Peyer's patch (tissue), 4 donors: ENCODE measurements at places on chromosomes 1 and 21.

DNA sequence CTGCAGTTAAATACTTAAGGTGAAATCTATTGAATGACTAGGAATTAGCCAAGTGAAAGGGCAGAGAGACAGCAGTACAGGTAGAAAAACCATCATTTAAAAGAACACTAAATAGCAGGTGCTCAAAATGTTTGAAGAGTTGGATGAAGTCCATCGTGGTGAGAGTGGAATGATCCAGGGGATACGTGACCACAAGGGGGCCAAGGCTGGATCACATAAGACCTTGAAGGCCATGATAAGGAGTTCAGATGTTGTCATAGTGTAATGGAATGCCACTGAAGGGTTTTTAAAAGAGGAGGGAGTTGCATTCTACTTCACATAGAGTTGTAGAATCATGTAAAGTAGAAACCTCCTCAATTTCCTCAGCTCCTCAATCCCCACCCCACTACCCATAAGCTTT, 34.8 kb upstream of the HOOK1 start:
- DNase-seq = no peak

DNA sequence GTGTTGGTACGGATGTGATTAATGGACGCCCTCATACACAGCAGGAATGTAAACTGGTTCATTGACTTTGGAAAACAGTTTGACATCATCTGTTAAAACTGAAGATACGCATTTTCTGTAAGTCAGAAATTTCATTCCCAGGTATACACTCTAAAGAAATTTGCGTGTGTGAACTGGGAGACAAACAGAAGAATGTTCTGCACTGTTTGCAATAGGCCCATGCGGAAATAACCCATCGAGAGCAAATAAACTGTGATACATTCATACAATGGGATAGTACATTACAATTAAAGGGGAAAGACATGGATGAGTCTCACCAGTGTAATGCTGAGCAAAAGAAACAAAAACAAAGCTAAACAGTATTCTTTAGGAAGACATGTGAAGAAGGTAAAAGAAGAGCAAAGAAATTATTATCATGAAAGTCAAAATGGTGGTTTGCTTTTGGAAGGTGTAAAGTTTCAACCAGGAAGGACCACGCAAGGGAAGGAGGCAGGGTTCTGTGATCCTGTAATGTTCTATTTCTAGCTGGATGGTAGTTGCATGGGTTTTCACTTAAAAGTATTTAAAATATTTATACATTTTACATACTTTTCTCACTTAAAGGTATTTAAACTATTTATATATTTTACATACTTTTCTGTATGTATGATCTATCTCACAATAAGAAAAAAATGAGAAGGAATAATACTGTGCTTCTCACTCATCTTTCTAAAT, 30.3 kb downstream of the INTS7 start:
- no peak for DNase-seq

- DNase-seq = no peak
Observed at GRCh38 chr1:18253093-18253492, 145.5 kb downstream of the IGSF21 start.

DNA sequence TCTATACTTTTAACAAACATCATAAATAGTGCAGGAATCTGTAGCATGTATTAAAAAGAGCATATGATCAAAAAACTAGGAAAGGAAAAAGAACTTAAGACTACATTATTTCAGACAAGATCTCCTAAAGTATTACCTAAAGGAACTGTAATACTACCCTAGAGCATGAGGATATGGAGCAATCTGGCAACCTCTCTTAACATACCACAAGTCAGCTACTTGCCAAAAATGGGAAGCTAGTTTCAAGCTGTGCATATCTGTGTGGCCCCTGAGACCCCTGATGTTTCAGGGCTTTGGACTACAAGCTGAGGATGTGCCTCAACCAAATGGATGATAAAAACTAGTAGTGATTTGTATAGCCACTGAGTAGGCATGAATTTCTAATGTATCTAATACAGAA, 525.6 kb downstream of the PTBP2 start:
- no peak for DNase-seq

- DNase-seq = peak; percentile 96
Observed at GRCh38 chr21:17512253-17513213, at the start of gene CXADR. Gene CXADR (plus strand): TSS chr21:17513043. CDS start chr21:17513130, 87 bp downstream.

DNA sequence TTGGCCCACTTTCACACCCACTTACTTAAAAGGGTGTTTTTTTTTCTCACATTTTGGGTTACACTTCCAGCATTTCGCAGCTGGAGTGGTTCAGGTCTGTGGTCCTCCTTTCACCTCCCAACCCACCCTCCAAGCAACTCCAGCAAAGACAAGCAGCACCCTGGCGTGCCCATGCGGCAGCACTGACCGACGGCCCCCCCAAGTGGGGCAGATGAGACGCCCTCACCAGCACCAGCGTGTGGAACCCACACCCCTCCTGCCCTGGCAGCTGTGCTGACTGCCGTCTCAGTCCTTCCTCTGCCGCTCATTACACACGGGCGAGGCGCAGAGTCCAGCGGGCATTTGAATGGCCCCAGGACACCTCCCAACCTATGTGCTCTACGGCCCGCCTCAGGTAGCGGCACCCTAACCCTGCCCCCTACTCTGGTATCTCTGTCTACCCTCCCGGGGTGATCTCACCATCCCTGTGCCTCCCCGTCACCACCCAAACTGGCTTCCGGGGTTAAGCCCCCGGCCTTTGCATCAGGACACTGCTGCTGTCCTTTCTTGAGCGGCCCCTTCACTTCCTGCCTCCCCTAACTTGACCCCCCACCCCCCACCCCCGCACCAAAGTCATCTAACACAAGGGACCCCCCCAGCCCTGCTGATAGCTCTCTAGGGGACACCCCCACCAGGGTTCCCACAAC, 10.9 kb downstream of the LSS start:
- peak; percentile 42 for DNase-seq

GRCh38 chr1:154912755-154913154, 23.8 kb downstream of the PMVK start:
- DNase-seq = peak; percentile 27

DNA sequence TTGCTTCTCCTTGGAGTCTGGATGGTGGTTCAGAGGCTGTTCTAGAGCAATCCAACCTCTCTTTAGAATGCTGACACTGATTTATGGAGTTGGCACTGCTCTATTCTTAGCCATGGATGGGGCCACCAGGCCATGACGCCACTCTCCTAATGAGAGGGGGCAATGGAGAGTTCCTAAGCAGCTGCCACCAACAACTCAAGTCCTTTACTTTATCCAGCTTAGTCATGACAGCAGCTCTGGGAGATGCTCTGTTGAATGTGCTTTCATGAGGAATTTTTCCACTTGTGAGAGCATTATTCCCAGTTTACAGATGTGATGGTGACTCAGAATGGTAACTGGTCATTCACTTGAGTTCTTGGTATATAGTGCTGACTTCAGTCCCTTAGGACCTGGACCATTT, 366.3 kb downstream of the HHAT start:
- DNase-seq = no peak

DNA sequence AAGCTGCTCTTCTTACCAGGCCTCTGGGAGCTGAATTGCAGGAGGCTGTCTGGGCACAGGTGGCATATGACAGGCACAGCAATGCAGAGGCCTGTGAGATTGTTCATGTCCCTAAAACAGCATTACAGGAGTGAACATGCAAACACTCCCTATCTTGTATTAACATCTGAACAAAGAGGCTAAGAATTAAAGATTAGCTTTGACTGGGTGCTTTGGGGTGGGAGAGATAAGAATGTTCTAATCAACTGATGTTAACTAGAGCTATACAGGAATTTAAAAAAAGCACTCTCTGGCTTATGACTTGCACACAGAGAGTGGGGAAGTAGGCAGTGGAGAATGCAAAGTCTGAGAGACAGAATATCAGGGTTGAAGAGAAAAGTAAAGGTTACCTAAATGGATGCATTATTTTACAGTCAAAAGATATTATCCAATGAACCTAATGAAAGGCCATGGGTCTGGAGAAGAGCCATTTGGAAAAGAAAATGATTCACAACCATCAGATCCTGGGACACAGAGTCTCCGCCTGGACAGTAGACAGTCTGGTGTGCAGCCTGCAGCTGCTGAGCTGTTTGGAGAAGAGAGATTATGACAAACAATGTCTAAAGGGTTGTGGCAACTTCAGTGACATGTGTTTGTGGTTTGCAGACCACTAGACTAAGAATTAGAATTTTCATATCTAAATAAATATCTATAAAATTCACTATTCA, 20.2 kb downstream of the DPT start:
- DNase-seq = no peak

DNA sequence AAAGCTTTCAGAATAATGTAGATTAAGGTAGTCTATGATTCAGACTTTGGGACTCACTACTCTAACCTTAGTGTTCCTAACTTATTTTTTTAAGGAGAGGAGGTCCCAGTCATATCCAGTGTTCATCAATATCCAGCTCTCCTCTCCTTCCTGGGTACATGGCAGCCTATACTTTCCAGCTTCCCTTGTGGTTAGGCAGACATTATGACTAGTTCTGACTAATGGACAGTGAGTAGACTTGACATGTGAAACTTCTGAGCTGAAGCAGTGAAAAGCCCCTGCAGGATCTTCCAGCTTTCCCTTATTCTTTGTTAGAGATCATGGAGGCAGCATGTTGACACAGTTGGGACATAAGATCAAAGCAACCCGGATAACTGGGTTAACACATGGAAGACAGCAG, 144.2 kb downstream of the PTPRU start:
- DNase-seq = no peak

DNA sequence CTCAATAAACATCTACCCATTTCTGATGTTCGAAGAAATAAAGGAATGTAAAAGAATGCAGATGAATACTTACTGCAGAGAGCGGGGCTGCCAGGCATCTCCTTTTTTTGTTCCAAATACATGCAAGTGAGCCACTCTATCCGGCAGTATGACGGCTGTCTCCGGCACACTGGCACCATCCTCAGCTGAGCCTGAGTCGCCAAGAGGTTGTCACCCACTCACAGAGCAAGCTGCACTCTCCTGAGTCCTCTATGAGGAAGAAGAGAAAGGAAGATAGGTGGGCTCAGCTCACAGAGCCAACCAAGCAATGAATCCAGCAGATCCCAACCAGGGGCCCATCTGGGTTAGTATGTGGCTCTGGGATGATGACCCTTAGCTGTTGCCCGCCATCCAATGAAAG, 65.3 kb downstream of the CD46 start:
- no peak for DNase-seq

DNA sequence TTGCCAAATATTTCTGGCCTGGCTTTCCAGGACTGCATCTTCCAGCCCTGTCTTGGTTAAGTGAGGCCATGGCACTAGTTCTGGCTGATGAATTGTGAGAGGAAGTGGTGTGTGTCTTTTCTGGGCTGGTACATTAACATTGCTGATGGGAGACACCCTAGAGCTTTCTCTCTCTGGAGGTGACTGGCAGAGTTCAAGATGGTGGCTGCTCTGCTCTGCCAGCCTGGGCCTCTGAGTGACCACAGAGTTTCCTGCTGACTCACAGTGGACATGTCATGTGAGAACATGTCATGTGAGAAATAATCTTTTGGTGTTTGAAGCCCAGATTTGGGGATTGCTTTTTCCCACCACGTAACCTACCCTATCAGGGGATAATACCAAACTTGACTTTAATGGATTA, 218.0 kb upstream of the KIAA0040 start:
- DNase-seq = no peak

GRCh38 chr1:192489047-192489446, 86.5 kb upstream of the RGS1 start:
- DNase-seq = no peak

GRCh38 chr1:59994302-59995198, 68.0 kb upstream of the CYP2J2 start:
- no peak for DNase-seq

GRCh38 chr1:223403184-223403815, 10.1 kb downstream of the CCDC185 start:
- DNase-seq = no peak

- DNase-seq = no peak
Observed at GRCh38 chr1:169623132-169623926, 6.6 kb downstream of the SELP start.

DNA sequence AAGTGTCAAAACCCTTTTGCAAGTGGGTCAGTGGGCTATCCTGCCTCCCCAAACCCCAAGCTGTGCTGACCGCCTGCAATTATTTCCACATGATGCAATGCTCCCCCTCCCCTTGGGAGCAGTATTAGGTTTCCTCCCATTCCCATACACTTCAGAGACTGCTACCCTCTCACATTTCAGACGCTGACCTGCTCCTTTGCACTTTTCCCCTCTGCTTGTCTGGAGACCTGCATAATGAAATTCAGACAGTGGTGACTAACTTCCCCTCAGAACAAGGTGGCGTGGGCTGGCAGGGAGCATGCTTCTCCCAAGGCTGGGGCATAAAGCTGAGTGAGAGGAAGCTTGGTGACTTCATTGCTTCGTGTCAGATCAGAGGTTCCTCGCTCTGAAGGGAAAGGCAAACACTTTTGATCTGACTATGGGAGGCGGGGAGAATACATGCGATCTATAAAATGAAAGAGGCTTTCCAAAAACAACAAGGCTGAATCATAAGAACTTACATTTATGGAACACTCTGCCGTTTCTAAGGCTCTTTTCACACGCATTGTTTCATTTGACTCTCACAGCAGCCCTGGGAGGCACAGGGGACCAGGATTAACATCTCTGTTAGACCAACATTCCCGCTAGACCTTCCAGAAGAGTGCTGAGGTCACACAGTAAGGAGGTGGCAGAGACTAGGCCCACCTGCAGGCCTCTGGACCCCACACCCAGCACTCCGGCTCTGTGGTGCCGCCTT, 27.5 kb upstream of the ROR1 start:
- DNase-seq = no peak

DNA sequence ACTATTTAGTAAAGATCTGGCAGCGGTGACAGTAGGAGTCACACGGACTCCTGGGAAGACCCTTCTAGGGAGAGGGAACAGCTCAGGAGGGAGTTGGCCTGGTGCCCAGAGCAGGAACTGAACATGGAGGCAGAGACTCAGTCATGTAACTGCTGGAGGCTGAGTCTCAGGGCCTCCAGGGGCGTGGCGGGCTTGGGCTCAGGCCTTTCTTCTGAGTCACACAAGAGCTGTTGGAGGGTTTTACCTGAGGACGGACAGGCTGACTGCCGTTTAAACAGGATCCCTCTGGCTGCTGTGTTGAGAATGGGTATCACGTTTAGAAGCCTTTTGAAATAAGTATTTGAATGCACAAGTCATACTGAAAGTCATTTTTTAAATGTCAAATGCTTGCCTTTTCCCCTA, 7.2 kb upstream of the ETS2 start:
- peak; percentile 90 for DNase-seq

DNA sequence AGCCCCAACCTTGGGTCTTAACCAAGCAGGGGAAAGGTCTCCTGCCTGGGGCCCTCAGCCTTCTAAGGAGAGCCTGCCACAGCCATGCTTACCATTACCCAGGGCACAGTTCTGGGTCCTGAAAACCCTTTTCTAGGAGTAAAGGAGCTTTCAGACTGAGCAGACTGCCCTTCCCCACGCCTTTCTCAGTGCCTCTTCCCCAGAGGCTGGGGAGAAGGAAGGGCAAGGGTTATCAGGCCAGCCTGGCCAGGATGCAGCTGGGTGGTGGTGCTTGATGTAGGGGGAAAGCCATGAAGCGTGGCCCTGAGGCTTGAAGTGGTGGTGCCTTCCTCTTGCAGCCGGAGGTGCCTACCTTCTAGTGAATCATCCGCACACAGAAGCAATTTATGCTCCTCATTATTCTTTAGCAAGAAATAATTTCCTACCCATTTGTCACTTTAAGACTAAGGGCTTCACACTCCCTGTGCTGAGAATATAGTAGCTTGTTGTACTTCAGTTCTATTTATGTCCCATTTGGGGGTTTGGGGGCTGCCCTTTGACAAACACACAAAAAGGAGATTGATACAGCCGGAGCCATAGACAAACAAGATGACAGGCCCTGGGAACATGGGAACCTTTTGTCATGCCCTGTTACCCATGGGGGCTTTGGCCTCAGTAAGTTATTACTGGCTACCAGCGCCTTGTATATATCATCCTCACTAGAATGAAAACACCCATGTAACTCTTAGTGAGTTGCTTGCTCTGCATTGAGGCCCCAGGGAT, 40.7 kb downstream of the MAN1C1 start:
- DNase-seq = no peak
